ENCODE measurements at places on chromosomes 2 and 18.

DNA sequence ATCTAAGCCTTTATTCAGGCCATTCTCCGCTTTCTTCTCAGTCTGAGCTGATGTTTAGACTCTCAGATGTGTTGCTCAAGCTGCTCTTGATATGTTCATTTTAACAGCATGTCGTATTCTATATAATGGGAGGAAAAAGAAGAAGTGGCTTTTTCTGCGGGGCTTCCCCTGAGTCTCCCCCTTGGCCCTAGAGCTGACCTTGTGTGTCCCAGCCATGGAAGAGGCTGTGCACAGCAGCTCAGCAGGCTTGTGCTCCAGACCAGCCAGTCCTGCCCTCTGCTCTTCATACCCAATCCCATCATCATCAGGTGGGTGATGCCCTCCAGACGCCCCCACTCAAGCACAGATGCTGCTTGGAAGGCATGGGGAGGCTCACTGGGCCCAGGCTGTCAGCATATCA, 155.1 kb upstream of the CELF4 start:
- DNase-seq = no peak

- DNase-seq = no peak
These were observed 108.3 kb downstream of the DYSF start for GRCh38 chr2:71561441-71562267.

DNA sequence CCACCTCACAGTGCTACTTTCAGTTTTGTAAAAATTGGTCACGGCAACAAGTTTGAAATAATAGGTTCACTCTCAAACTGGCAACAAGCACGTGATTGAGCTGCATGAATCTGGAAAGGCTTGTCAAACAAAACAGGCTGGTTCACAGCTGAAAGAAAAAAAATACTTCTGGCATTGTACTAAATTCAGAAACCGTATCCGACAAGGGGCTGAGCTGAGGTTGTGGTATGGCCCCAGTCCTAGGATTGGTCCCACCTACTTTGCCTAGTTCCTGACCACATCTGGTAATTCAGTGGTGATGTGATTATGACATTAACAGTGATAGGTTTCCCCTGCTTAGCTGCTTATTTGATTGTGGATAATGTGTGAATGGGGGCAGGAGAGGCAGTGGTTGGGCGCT, 326.5 kb upstream of the THUMPD2 start:
- DNase-seq = no peak

- DNase-seq = no peak
These were observed 185.5 kb upstream of the DOK6 start for GRCh38 chr18:69215161-69215560.

DNA sequence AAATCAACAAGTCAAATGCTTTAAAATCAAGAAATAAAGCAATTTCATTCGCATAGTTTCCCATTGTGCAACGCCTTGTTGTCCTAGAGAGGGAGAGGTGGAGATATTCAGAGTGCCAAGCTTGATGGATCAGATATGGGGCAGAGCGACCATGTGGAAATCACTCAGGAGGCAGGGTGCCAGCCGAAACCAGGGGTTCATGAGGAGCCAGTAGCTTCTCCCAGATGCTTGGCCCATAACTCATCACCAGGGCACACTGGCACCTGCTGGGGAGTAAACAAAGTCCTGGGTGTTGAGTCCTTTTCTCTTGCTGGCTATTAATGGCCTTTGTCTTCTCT, 53.0 kb upstream of the ASAP2 start:
- DNase-seq = no peak

DNA sequence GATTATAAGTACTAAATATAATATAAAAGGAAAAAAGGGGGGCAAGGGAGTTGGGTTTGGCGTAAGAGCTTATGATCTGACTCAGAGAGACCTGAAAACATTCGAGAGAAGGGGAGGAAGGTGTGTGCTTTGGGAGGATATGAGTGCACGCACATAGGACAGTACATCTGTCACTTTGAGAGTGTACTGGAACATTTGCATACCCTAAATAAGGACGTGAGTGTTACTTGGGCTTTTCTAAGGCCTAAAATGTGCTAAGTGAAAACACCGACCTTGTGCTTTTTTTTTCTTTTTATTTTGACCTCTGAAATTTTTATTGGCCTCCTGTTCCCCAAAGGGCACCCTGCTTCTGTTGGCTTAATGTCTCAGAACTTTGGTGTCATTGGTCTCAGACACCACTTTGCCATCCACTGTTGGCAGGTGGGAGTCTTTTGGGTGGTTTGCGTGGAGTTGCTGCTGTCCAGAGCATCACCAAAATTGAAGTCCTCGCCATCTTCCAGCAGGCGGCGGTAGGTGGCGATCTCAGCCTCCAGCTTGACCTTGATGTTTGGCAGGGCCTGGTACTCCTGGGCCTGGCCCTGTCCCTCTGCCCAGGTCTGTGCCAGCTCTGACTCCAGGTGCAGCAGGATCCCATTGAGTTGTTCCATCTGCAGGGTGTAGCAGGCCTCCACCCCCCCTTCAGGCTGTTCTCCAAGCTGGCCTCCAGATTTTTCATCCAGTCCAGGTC, 57.7 kb downstream of the CD28 start:
- DNase-seq = no peak

- DNase-seq = no peak
These were observed 143.6 kb downstream of the SPHKAP start for GRCh38 chr2:228037915-228038314.

GRCh38 chr2:237669628-237670392, 42.4 kb downstream of the LRRFIP1 start:
- DNase-seq = no peak

GRCh38 chr2:144523596-144524117, 3.7 kb upstream of the ZEB2 start:
- no peak for DNase-seq

DNA sequence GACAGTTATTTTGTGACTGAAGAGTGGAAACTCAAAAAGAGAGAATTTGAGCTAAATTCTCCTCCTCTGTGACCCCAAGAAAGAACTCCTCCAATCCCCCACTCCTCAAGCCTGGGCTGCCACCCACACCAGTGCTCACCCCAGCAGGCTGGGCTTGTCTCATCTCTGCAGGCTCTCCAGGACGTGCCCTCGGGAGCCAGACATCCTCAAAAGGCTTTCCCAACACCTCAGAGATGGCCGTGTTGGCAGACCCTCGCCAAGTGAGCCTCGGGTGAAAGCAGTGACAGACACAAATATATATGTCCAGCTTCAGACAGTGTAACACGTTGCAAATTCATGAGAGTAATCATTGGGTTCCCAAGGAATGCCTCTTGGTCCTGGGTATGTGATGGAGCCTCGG, 377.7 kb upstream of the SALL3 start:
- no peak for DNase-seq

DNA sequence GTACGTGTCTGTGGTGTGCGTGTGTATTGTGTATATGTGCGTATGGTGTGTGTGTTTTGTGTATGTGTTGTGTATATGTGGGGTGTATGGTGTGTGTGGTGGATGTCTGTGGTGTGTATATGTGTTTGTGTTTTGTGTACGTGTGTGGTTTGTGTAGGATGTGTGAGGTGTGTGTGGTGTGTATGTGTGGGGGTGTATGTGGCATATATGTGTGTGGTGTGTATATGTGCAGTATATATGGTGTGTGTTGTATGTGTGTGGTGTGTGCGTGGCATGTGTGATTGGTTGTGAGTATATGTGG, 101.3 kb downstream of the CLIP4 start:
- DNase-seq = no peak

DNA sequence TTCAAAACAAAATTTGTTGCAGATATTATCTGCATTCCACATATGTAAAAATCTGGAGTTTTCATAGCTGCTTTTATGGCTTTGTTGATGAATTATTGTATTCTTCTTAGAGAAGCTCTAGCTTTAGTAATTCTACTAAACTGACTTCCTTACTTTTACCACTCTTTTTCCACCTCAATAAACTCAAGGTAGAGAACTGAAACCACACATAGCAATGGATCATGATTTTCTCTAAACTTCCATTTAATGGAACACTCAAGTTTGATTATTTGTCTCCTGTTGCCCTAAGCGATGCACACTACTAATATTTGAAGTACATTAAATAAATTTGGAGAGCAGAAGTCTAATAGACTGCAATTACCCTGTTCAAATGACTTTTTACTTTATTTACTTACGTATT, 192.0 kb downstream of the NBAS start:
- DNase-seq = no peak

DNA sequence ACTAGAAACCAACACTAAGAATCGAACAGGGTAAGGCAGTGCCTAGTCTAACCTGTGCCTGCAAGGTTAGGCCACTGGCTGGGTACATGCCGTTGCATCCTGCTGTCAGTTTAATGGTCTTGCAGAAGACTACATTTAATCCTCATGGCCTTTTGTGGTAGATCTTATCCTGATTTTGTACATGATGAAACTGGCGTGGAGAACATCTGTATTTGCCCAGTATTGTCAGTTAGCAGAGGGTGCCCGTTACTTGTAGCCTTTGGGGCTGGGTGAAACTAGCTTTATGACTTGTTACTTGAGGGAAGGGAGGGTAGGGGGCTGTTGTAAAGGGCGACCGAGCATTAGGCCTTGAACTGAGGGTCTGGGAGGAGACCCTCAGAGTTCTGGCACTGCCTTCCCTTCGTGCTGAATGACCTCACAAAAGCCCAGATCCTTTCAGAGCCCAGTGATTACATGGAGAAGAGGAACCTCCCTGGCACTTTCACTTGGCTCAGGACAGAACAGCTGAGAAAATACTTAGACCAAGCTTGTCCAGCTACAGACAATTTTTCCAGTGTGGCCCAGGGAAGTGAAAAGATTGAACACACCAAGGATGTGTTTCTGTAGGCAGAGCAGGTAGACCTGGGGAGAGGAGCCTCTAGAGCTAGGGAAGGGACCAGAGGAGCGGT, 19.5 kb downstream of the SLC20A1 start:
- no peak for DNase-seq

- no peak for DNase-seq
These were observed 111.7 kb upstream of the ZEB2 start for GRCh38 chr2:144631636-144632035.

DNA sequence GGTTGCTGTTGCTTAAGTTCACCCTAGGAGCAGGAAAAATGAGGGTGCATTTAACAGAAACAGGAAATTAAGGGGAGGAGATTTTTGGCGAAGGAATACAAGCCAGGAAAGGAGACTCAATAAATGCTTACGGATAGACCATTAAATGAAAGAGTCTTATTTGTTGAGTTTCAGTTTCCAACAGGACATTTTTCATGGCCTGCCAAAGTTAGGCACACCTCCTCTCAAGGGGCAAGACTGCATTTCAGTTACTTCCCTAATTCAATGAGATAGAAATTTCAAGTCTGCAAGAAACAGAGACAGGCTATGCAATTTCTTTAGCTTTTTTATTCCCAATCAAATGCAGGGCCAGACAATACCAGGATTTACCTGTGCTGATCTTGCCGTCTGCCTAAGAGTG, 394.7 kb upstream of the KLHL29 start:
- DNase-seq = no peak

DNA sequence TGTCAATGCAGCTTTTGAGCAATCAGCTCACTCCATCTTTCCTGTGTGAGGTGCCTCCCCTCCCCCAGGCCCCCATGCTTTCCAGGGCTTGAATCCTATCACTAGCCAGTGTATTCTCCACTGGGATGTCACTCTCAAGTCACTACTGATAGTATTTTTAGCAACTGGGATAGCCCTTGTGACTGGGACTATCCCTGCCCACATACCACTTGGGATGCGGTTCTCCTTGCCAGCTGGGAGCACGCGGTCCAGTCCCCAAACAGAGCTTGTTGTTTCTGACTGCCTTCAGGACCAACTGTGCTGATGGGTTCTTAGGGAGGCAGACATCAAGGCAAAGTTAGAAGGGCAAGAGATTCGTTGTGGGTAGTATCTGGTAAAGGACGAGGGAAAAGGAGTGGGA, 134.9 kb downstream of the FAM161A start:
- DNase-seq = no peak

GRCh38 chr2:23538566-23538965, 153.6 kb downstream of the KLHL29 start:
- no peak for DNase-seq

DNA sequence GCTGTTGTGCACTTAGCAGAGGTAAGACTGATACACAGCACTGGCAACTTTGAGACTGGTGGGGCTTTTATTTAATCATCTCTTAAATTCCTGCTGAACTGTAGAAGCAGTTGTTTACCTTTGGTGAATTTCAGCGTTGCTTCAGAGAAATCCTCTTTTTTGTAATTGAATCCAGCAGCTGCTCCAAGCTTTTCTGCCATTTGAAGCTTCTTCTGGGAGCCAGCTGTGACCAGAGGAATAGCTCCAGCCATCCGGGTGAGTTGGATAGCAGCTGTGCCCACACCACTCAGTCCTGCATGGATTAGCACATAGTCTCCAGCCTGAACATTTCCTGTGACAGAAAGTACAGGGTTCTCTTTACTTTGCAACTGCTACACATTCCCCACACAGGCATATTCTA, 3.9 kb downstream of the TP53I3 start:
- DNase-seq = no peak

DNA sequence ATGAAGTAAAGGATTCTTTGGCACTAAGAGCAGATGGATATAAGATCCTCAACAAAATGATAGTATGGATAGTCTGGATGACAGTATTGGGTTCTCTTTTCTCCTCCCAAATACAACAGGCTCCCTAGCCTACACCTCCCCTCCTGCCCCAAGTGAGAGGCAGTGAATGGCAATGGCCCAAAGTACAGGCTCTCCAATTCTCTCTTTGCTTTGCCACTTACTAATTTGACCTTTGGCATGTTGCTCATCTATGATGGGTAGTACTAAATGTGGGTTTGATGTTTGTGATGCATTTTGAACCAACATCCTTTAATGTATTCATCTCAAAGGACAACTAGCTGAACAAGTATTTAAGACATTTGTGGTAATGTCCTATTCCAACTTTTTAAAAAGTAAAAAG, 65.9 kb downstream of the EIF5B start:
- no peak for DNase-seq

Measured in CD14-positive monocyte (primary cell).